Inflammatory macrophage treated with lipopolysaccharide for 1 hour (primary cell): ENCODE measurements at places on chromosomes 4 and X.

- DNase-seq, result no peak
Measured at GRCh38 chr4:6472387-6473263, at the start of gene PPP2R2C. PPP2R2C (minus strand) TSS chr4:6472614; CDS start chr4:6472229, 385 bp downstream.

GRCh38 chrX:281166-281999, at the start of gene PLCXD1:
PLCXD1 (plus strand) TSS chrX:281381; CDS start chrX:284188, 2,807 bp downstream.
- DNase-seq, result no peak

DNA sequence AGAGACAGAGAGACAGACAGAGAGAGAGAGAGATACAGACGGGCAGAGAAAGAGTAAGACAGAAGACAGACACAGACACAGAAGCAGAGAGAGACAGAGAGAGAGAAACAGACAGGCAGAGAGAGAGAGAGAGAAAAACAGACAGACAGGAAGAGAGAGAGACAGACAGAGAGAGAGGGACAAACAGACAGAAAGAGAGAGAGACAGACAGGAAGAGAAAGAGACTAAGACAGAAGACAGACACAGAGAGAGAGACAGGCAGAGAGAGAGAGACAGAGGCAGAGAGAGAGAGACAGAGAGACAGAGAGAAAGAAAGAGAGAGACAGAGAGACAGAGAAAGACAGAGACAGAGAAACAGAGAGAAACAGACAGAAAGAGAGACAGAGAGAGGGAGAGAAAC, 27.2 kb upstream of the NAA11 start:
- DNase-seq, result no peak

DNA sequence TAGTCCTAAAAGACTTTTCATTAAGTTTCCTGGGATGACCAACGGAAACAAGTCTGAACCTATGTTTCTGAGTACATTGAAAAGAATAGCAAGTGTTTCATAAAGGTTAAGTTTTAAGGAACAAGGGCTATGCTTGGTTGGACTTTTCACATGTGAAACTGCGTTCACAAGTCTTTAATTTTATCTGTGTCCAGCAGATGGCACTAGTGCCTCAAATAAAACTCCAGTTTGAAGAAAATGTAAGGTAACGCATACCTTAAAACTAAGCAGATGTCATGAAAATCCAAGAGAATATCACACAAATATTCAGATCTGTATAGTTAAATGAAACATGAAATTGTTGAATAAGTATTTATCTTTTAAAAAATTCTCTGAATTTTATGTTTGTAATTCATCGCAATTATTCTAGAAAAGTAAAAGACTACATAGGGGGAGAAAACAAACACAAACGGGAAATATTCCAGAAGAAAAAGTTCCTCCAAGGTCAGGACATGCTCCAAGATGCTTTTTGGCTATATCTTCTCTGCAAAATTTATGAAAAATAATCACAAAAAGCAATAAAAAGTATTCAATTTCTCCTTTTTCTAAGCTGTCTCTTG, 89.6 kb upstream of the MAD2L1 start:
- DNase-seq, result peak; percentile 68

GRCh38 chr4:177530561-177530960, 88.3 kb upstream of the AGA start:
- no peak for DNase-seq

DNA sequence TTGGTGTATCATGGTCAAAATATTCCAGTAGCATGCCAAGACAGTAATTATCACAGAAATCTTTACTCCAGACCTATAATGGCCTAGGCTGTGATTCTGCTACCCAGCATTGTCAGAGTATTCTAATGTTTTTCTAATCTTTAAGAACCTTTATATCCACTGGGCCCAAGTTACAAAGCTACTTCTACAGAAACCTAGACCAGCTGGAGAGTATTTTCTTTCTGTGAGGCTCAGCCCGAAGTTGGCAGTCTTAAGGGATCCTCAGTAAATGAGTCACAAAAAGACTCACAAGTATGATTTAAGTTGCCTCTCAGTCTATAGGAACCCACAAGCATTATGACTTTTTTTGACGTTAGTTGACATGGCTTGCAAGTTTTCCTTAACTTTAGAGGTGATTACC, 638.5 kb upstream of the FAM241A start:
- no peak for DNase-seq

- no peak for DNase-seq
Measured at GRCh38 chr4:94834501-94834900, 76.7 kb downstream of the BMPR1B start.

- DNase-seq, result peak; percentile 20
Measured at GRCh38 chr4:8319731-8320385, 50.3 kb downstream of the HTRA3 start.

DNA sequence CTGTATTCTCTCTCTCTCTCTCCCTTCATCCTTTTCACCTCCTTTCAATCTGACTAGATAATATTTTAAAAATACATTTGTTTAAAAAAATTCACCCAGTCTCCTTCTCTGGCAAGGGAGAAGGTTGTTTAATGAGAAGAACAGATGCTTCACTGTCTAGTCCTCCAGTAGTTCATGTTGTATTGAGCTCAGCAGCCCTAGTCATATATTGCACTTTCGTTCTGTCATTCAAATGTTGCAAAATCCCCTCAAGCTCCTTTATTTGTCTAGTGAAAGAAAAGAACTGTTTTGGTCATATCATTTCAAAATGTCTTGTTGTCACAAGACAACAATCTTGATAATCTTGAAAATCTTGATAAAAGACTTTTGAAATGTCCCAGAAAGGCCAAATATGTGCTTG, 248.0 kb downstream of the GALNTL6 start:
- no peak for DNase-seq

- DNase-seq, result no peak
Measured at GRCh38 chr4:141077611-141078225, 55.6 kb downstream of the RNF150 start.

DNA sequence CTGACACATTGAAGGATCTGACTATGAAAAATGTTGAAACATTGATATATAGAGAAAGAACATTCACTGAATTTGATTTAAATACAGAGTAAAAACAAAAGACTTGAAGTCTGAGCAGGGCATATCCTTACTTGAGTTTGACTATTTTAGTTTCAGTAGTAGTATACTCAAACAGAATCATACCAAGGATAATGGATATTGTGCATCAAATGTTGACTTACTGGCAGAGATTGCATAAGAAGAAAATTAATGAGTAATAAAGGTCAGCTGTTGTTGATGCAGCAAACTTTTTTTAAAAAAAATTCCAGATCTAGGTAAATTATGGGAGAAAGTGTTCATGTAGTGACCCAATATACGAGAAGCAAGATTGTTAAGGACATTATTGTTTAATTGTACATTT, 94.5 kb upstream of the APOOL start:
- no peak for DNase-seq

DNA sequence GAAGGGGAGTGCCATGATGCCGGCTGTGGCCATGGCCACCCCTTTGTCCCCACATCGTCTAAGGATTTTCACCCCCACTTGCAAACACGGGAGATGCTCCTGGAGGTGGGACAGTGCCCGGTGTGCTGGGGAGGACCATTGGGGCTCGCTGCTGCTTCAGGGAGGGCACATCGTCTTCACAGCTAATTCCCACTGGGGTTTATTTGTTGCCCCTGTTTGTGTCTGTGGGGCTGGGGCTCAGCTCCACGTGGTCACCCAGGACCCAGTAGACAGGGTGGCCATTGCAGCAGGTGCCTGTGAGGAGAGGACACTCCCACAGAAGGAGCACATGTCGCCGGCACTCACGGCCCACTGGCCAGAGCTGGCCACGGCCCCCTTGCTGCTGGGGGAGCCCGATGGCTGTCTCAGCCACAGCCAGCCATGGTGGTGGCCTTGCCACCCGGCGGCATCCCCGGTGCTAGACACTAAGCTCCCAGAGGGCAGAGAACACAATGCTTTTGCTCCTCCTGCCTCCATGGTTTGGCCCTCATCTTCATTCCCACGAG, 27.8 kb upstream of the GRPEL1 start:
- no peak for DNase-seq

DNA sequence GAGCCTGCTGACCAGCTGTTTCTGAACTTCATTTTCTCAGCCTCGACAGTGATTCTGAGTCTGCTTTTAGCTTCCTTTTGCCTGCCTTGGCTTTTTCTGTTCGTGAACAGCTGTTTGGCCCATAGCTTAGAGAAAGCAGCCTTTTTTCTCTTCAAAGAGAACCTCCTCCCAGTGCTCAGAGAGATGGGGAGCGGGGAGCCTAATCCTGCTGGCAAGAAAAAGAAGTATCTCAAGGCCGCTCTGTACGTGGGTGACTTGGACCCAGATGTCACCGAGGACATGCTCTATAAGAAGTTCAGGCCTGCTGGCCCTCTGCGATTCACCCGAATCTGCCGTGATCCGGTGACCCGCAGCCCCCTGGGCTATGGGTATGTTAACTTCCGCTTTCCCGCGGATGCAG, 756 bp downstream of the PABPC5 start:
- DNase-seq, result no peak

DNA sequence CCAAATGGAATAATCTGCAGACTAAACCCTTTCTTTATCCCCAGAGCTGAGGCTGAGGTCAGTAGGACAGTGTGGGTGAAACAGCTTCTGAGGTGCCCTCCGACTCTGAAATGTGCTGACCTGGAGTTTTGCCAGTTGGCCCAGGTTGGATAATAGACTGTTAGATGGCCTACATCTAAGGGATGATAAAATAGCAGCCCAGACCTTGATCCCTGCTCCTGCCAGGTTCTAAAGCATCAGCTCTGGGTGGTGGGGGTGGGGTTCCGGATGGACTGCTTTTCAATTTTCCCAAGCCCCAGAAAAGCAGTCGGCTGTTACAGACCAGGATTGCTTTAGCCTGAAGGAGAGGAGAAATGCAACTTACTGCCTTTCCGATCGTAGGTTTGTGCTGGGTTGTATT, 110.4 kb downstream of the NHS start:
- no peak for DNase-seq

GRCh38 chrX:1466232-1466661, 13.5 kb upstream of the ASMTL start:
- no peak for DNase-seq

GRCh38 chr4:121376556-121376955, 4.3 kb downstream of the QRFPR start:
- DNase-seq, result no peak

DNA sequence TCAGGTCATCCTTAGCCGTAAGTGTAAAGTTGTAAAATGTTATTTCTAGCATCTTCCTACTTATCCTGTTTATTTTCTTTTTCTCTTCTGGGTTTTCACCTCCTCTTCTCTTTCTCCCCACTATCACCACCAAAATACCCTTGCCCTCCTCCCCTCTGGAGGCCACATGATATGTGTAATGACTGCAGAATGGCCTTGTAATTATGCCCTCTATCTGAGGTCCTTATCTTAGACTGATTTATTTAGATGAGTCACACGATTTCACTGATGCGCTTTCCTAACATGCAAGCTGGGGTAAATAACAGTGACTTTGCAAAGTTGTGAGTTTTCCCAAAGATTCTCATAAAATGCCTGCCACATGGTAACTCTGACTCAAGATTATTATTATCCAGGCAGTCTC, 231.8 kb upstream of the GPRIN3 start:
- DNase-seq, result no peak

DNA sequence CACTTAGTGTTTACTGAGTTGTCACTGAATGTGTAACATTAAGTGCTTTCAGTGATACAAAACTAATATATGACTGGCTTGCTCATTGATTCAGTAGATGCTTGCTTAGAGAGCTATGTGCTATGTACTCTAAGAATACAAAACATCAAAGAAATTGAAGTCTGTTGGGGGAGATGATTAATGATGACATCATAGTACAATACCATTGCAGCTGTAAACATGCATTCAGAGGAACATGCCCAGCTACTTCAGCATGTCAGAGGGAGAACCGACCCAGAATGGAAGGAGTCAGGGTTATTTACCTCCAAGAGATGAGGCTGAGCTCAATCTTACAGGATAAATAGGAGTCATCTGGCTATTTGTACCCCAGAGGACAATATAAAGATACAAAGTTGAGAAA, 290.8 kb downstream of the TENM3 start:
- no peak for DNase-seq

DNA sequence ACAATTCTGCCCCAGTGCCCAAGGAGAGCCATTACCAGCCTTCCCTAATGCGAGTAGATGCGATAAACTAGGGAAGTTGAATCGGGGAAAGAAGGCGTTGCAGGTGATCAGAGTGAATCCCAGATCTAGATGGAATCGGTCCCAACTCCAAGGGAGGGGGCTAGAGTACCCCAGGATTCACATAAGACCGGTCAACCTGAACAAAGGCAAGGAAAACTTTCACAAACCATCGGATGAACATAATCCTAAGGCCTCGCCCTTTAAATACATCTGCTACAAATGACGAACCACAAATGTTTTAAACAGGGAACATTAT, 11.2 kb upstream of the ZCCHC13 start:
- DNase-seq, result no peak

DNA sequence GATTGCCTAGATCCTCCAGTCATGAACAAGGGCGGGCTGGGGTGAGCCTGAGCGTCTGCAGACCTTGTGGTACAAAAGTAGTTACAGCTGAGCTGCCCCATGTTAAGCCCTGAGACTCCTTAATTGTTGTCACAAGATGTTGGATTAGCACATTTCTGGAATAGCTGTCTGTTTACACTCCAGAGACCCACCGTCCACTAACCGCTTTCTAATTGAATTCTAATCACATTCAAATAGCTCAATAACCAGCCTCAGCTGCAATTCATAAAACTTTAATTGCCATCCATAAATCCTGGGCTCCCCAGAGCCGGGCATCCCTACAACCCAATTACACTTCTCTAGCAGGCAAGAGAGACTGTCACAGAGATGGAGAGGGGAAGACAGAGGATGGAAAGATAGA, 1.6 kb upstream of the GSX2 start:
- DNase-seq, result no peak

DNA sequence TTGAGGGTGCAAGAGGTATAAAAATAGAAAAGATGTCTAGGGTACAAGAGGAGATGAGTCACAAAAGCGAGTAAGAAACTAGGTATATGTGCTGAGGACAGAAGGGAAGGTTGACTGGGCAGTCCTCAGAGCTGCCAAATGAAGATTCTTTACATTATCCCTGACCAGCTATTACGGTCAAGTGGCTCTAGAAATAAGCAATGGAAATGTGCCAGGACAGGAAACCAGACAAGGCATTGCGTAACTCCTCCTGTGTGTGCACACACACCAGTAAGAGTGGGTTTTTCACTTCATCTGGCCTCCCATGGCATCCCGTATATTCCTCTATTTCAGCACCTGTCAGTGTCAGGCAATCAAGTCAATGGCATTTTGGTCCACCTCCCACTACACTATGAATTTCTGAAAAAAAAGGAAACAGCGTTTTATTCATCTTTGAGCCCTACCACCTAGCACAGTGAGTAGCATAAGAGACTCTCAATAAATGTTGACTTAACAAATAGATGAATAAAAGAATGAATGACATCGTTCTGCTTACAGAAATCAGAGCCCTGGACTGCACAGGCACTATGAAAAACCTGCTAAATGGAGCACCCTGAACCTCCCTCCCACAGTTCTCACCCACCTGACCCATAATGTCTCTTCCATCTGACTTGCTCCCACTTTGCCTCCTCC, 62.6 kb upstream of the KLF3 start:
- peak; percentile 31 for DNase-seq

- no peak for DNase-seq
Measured at GRCh38 chrX:153338836-153339235, 4.9 kb downstream of the ZNF275 start.

- DNase-seq, result peak; percentile 35
Measured at GRCh38 chrX:71053217-71053621, 14.9 kb downstream of the SNX12 start.
